Forelimb muscle (tissue), 1 donor: ENCODE measurements at places on chromosomes 5 and 9. TPM values are rescaled to one million over a fixed set of nuclear protein-coding genes. Genes with fewer than 3 reads are reported as not detected.

The ANKRD31 gene
- polyA plus RNA-seq: 0.13 TPM

- DNase-seq: no peak
Observed at GRCh38 chr5:37189355-37189754, 59.8 kb downstream of the CPLANE1 start.

DNA sequence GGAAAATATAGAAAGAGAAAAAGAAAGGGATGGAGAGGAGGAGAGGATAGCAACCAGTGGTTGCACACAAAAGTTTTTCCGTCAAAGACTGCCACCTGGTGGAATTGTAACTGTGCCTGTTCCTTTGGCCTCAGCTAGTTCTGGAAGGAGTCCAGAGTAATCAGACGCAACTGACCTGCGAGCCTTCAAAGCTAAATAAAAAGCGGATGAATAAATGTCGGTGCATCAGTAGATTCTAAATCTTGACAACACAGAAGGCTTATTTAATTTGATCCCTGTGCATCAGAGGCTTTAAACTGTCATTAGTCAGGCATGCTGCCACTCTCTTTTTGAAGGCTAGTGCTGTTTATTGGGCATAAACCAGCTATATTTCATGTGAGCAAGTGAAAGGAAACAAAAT is 132.9 kb upstream of the ACO1 start:
- peak; percentile 48 for DNase-seq

DNA sequence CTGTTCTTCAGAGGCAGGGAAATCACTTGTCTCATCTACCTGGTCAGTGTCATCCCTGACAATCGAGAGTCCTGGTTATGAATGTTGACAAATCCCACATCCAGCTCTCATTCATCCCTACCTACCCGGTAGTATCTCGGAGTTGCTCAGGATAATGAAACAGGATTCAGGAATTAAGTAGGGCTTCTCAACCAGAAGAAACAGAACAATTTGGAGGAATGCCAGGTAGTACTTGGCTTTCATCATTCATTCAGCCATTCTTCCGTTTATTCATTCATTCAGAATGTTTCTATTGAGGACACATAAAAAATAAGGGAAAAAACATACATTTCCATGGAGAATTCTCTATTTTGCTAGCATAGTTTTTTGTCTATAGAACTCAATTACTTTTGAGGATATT is 195.0 kb downstream of the ARHGEF28 start:
- DNase-seq: no peak

- no peak for DNase-seq
Observed at GRCh38 chr5:93886098-93886806, 144.9 kb upstream of the POU5F2 start.

- DNase-seq: no peak
Observed at GRCh38 chr9:15697446-15697851, 144.6 kb downstream of the CCDC171 start.

- DNase-seq: no peak
Observed at GRCh38 chr9:120043448-120043847, 536.5 kb downstream of the CDK5RAP2 start.

GRCh38 chr5:102099766-102100331 is 196.2 kb downstream of the SLCO4C1 start:
- no peak for DNase-seq
